ENCODE measurements at places on chromosomes 12 and 14.
A peak's percentile ranks its signal among the peaks of the same experiment; 100 is the strongest.

DNA sequence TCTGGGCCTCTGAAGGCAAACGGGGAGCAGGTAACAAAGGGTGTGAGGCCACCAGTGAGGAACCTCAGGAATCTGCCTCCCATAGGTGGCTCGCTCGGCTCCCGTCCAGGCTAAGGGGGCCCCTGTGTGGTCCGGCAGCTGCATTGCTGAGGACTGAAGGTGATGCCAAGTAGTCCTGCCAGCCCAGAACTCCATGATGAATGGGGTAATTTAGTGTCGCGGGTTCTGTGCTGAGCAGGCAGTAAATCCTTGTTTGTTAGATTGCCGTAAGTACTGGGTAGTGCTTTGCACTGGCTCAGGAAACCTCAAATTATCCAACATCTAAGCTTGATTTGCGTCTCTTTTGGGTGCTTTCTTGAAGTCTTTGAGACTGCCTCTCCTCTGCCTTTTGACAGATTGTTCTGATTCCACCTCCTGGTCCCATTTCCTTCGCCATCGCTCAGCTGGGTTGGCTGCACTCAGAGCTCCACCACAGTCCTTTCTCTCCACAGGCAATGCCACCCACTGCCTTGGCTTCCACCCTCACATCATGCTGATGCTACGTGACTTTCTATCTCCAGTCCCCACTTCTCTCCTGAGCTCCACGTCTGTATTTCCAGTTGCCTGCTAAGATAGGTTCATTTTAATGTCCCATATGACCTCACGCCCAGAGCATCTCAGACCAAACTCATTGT lies 392.0 kb downstream of the FUT8 start:
- no peak for DNase-seq

GRCh38 chr12:46209914-46210872 lies 58.6 kb downstream of the SLC38A1 start:
- peak; percentile 37 for DNase-seq

- DNase-seq = no peak
These were observed 1290.1 kb downstream of the AACS start for GRCh38 chr12:126355346-126355745.

GRCh38 chr12:105538880-105539279 lies 208.4 kb downstream of the C12orf75 start:
- DNase-seq = peak; percentile 72

DNA sequence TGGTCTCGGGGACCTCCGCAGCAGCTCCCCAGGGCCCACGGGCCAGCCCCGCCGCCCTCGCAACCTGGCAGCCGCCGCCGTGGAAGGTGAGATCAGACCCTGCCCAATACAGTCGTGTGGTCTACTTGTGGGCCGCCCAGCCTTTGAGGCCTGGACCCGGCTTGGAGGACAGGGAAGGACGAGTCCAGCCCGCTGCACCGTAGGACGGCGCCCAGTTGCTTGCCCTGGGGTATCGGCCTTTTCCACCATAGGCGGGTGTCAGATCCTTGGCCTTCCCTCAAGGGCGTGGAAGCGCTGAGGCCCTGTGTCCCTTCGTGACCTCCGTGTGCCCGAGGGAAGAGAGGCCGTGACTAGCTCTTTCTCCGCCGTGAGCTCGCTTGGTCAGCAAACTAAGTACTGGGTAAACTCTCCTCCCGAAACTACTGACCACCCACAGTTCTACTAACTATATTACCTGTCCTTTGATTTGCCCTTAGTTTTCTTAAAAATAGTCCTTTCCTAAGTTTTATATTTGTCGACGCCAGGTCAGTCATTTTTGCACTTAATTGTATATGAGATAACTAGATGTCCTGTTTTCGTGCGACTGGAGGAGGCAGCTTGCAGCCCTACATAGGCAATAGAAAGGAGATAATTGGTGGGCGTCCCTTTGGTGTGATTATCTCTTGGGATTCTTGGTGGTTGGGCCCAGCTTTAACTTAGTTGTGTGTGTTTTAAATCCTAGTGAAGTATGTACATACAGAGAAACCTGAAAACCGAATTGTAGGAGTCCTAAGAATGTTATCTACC lies 757 bp downstream of the SLC25A3 start:
- peak; percentile 29 for DNase-seq

DNA sequence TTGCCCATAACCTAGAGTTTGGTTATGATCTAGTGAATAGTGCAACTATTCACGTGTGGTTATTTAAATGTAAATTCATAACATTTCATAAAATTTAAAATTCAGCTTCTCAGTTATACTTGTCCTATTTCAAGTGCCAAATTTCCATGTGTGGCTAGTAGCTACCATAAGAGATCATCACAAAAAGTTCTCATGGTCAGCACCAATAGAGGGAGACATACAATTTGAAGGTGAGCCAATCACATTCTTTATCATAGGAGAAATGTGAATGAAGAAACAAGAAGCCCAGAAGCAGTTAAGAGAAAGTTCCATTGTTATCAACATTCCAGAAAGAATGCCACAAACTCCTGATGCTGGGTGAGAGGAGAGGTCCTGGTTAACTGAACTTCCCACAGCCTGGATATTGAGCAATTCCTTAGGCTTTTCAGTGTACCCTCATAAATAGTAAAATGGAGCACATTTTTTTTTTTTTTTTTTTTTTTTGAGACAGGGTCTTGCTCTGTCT lies 892.9 kb upstream of the USP15 start:
- no peak for DNase-seq

DNA sequence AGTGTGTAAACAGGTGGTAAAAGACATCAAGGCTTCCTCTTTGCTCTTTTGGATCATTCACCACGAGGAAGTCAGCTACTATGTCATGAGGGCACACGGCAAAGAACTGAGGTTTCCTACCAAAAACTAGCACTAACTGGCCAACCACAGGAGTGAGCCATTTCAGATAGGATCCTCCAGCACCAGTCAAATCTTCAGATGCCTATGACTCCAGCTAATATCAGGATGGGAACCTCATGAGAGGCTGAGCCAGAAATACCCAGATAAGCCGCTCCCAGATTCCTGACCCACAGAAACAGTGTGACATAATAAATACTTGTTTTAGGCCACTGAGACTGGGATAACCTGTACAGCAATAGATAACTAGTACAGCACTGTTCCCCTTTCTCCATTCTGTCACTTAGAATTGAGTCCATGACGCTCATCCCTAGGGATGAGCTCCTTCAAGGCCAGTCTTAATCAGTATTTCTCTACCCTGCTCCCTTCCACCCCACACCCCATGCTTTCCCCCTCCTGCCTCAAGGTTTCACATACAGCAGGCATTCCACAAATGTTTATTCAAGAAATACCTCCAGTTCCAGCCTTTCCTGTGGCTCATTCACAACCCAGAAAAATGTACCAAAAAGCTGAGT lies 68.4 kb downstream of the PPM1H start:
- peak; percentile 29 for DNase-seq

DNA sequence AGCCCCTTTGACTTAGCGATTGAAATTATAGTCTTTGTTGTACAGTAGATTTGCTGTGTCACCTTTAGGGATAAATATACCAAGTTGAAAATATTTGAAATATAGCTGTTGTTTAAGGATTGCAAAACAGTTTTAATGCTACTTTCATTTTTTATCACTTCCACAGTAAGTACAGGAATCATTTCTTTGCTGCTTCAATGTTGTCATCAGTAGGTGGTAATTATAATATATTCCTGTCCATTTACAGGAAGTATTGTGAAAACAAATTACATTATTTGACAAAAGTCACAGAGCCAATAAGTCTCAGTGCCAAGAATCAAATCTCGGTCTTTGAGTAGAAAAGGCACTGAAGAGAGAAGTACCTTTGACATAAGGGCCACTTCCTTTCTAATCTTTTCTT lies 342.6 kb upstream of the RGS6 start:
- no peak for DNase-seq

DNA sequence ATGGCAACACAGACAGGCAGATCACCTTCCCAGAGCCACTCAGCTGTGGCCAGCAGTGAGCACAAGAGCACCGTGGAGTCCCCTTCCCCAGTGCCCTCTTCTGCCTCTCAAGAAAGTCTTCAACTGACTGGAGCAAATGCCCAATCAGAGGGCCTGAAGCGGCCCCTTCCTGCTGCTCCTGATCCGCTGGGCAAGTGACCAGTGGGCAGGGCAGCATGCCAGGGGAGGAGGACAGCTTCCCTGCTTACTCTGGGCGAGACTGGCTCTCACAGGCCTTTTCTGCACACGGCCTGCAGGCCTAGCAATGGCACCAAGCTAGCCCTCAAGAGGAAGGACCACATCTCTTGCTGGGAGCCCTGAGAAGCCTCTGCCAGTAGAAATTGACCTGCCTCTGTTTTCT lies 890 bp downstream of the KRT71 start:
- no peak for DNase-seq

DNA sequence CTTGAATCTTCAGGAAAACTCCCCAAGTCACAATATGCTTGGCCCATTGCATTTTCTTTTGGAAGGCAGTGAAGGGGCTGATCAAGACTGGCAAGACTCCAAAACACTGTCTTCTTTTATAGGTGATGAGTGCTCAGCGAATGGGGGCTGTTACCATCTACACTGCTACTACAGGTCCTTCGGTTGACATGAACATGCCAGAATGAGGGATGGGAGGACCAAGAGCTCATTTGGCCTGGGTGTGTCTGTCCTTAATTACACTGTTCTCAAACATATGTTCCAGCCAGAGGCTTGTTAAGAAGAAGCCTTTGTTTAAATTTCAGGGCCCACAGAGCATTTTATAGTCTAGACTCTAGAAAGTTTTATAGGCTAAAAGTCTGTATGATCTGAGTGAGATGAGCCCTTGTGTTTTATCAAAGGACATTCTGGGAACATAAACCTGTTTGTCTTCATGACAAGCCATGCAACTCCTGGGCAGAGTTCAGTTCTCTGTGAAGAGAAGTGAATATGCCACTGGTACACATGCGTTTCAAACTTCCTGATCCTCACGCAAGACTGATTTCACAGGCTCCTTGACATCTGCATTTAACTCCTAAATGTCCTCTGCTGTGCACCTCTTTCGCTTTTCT lies 4.7 kb upstream of the FAM234B start:
- DNase-seq = no peak

GRCh38 chr14:68888883-68889282 lies 90.2 kb downstream of the ACTN1 start:
- DNase-seq = no peak

All from cardiac muscle cell (in vitro differentiated cells and primary cell).